ENCODE measurements at places on chromosomes 7 and 10.

DNA sequence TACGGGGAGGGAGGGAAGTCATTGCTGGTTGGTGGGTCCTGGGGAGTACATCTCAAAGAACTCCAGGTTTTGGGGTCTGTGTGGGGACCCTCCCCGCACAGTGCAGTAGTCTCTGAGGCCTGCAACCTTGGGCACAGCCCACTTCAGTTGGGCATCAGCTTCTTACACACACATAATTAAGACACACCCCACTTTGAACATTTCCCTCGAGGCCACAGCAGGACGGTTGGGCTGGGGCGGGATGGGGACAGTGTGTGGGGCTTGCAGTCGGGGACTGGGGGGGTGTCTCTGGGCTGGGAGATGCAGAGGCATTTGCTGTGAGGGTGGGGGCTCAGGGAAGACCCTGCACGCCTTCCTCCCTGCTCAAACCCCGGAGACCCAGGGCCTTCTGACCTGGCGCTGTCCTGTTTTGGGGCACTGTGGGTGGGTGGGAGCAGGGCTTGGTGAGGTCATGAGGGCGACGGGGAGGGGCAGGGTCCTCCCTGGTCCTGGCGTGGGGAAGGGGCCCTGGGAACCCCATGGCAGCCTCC lies 1.3 kb downstream of the LFNG start:
- DNase-seq, result no peak

GRCh38 chr7:94394437-94395140 lies at the start of gene COL1A2:
COL1A2 (plus strand) TSS chr7:94394895; CDS start chr7:94395032, 137 bp downstream.
- DNase-seq, result peak; percentile 98

GRCh38 chr10:32413513-32413912 lies 32.4 kb upstream of the CCDC7 start:
- DNase-seq, result peak; percentile 91

DNA sequence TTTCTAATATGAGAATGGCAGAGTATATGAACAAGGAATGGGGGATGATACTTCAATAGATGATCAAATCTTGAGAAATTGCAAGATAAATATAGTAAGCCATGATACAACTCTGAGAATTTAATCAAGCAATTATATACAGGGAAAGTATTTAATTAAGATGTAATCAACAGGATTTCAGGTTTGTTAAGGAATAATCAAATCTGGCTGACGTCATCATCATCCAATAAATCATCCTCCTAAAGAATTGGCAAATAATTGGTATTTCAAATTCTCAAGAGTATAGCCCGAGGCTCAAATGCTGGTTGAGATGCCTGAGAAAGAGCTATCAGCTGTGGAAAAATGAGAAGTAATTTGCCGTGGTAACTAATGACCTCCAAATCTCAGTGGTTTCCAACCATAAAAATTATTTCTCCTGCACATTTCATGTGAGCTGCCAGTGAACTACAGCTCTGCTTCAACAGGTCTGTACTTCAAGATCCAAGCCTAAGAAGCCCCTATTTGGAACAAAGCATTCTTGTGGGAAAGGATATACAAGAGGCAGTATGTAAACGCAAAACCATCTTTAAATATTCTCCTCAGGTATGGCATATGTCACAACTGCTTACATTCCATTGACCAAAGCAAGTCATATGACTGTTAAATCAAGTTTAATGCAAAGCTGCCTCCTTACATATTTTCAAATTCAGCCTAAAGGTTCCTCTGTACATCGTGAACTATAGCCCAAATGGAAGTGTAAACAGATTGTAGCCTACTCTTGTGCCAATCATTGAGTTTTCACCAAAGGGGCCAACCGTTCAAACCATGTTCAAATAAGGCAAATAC lies 503.0 kb downstream of the KIF20B start:
- DNase-seq, result no peak

GRCh38 chr7:33870120-33870519 lies 35.2 kb upstream of the BMPER start:
- DNase-seq, result no peak

- no peak for DNase-seq
Measured at GRCh38 chr10:121611393-121612159, 13.3 kb upstream of the FGFR2 start.

DNA sequence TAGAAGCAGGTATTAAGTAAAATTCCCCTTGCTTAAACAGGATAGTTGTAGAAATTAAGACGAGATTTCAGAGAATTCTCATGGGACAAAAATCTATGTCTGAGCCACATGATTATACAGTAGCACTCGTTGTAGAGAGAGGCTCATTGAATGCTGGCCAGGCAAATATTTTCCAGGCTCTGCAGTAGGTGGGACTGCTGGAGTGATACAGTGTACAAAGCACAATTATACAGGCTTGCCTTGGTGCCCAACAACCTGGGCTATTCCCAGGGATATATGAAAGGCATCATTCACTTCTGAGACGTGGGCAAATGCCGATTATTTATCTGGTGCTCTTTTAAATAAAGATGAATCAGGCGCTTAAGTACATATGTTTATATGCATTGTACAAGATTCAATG lies 380.6 kb downstream of the PHTF2 start:
- DNase-seq, result no peak

- no peak for DNase-seq
Measured at GRCh38 chr7:156534925-156535324, 105.6 kb upstream of the RNF32 start.

- no peak for DNase-seq
Measured at GRCh38 chr10:43206391-43207235, 60.3 kb downstream of the RASGEF1A start.

GRCh38 chr10:44032216-44032615 lies 352.7 kb downstream of the CXCL12 start:
- DNase-seq, result peak; percentile 87

DNA sequence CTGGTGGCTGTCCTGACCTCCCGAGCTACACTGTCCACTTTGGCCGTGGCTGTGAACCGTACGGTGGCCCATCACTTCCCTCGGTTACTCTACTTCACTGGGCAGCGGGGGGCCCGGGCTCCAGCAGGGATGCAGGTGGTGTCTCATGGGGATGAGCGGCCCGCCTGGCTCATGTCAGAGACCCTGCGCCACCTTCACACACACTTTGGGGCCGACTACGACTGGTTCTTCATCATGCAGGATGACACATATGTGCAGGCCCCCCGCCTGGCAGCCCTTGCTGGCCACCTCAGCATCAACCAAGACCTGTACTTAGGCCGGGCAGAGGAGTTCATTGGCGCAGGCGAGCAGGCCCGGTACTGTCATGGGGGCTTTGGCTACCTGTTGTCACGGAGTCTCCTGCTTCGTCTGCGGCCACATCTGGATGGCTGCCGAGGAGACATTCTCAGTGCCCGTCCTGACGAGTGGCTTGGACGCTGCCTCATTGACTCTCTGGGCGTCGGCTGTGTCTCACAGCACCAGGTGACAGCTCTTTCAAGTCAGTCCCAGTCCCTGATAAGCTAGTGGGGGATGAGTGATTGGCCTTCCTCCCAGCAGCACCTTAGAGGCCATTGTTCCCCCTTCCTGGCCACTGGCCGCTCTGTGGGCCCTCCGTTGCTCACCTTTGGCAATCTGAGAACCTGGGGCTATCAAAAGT lies 3.0 kb downstream of the CHPF2 start:
- no peak for DNase-seq

- DNase-seq, result peak; percentile 89
Measured at GRCh38 chr7:55127622-55128081, 108.8 kb downstream of the EGFR start.

- peak; percentile 6 for DNase-seq
Measured at GRCh38 chr7:36349626-36350025, 40.0 kb upstream of the ANLN start.

- DNase-seq, result peak; percentile 22
Measured at GRCh38 chr10:117318909-117319308, 56.3 kb downstream of the PDZD8 start.

GRCh38 chr7:158543840-158544239 lies 43.8 kb downstream of the PTPRN2 start:
- DNase-seq, result no peak

All from fibroblast of mammary gland (primary cell).